ENCODE measurements at places on chromosomes 16 and 17.
A peak's percentile ranks its signal among the peaks of the same experiment; 100 is the strongest.

DNA sequence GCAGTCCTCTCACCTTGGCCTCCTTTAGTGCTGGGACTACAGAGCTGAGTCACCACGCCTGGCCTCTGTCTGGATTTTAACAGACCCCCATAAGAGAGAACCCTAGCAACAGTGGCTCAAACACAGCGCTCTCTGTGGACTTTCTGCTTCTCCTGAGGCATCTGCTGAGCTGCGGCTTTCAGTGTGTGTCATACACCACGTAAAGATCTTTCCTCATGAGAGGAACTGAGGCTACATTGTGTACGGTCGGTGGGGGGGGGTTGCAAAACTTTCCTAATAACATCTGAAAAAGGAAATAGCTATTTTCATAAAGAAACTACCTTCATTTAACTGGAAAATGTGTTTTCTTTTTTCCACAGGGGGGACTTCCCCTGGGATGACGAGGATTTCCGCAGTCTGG lies 32.9 kb downstream of the DEF8 start:
- H3K4me1 ChIP-seq, result no peaks in the 10 kb centered on the region
- no peak overlapping the region for H3K4me3 ChIP-seq
- H3K36me3 ChIP-seq, result no peaks in the 10 kb centered on the region
- no peaks in the 10 kb centered on the region for H3K27me3 ChIP-seq
- H3K27ac ChIP-seq, result no peak overlapping the region

DNA sequence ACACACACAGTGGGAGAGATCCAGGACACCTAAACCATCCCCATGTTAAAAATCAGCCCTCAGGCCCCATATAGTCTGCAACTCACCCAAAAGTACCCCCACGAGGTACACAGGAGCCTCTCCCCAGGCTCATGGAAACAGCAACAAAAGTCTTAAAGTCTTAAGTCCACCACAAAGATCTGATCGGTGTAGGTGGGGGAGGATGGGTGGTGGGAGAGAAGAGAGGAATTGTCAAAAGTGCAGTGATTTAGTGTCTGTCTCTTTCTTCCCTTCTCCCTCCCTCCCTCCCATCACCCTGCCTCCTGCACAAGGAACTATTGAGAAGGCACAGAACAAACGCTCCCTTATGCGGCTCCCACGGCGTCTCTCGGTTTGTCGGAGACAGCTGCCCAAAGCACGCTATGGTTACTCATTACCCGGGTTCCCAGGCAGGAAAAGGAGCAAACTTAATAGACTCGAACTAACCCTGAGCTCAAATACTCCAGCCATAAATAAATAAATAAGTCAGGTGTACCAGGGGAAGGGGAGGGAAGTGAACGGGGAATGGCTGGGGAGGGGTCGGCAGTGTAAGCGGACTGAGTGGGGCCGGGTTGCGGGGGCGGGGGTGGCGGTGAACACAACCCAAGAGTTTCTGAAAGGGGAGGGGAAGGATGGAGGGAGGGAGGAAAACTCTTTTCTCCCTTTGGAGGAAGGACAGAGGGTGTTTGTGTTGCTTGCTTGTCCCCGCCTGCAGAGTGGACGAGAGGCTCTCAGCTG lies 477.4 kb downstream of the SLC39A11 start:
- H3K36me3 ChIP-seq, result no peaks in the 10 kb centered on the region
- H3K4me1 ChIP-seq, result peaks cover 9% of the 10 kb centered on the region
- H3K27ac ChIP-seq, result no peak overlapping the region
- no peak for DNase-seq

- H3K27me3 ChIP-seq, result no peaks in the 10 kb centered on the region
- H3K27ac ChIP-seq, result no peak overlapping the region
- H3K4me3 ChIP-seq, result no peak overlapping the region
- no peaks in the 10 kb centered on the region for H3K36me3 ChIP-seq
- no peaks in the 10 kb centered on the region for H3K4me1 ChIP-seq
Measured at GRCh38 chr17:231966-232807, 50.7 kb upstream of the DOC2B start.

DNA sequence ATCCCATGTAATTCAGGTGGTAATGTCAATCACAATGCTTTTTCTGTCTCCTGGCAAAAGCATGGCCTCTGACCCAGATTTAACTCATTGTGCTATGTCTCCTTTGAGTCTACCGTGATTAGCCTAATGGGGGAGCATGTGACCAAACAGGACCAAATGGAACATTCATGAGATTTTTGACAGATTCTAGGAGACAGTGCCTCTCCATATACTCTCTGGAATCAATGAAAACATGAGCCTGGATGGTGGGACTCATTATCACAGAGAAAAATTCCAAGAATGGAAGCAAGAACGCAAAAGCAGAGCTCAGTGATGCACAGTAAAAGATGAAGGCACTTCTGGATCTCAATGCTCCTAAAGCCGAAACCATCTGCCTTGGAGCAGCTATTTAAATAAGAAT lies 307.9 kb upstream of the MON1B start:
- no peaks in the 10 kb centered on the region for H3K27me3 ChIP-seq
- no peaks in the 10 kb centered on the region for H3K4me1 ChIP-seq
- no peak overlapping the region for H3K27ac ChIP-seq

- no peaks in the 10 kb centered on the region for H3K36me3 ChIP-seq
- H3K27me3 ChIP-seq, result no peaks in the 10 kb centered on the region
- DNase-seq, result peak; percentile 71
- no peak overlapping the region for H3K4me3 ChIP-seq
Measured at GRCh38 chr16:15141586-15141985, 47.5 kb upstream of the RRN3 start.

DNA sequence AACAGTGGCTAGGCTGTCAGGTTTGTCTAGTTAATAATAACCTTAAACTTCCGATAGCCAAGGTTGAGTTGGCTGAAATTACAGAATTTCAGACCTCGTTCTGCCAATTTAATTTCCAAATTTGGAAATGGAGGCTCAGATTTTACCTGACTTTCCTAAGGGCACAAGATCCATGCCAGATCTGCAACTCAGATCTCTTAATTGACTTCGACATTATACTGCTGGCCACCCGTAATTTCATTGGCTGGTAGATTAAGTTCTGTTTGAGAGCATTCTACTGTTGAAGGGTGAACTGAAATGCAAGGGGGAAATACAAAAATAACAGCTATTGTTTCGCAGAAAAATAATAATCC lies 210.8 kb downstream of the CNTNAP4 start:
- no peak overlapping the region for H3K27ac ChIP-seq
- H3K27me3 ChIP-seq, result no peaks in the 10 kb centered on the region
- no peaks in the 10 kb centered on the region for H3K4me1 ChIP-seq
- no peak for DNase-seq
- no peaks in the 10 kb centered on the region for H3K36me3 ChIP-seq

DNA sequence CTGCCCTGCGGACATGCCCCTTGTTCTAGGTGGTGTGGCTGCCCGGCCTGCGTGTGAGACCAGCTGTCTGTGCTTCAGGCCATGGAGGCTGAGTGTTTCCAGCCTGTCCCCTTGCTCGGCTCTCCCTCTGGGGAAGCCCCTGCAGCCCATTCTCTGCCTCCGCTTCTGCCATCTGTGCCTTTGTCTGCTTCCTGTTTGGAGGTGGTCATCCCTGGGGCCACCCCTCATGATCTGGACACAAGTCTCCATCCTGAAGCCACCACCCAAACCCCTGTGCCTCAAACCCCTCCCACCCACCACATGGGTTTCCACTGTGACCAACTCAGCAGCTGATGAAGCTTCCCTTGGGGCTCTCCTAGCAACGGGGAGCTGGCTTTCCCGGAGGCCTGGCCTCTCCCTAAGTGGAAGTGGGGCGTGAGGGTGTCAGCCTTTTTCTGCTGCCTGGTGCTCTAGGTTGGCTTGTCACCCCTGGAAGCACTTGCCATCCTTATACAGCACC lies 184.9 kb downstream of the SEC14L1 start:
- peaks cover 84% of the 10 kb centered on the region for H3K4me1 ChIP-seq
- no peak overlapping the region for H3K4me3 ChIP-seq
- peaks cover 11% of the 10 kb centered on the region for H3K36me3 ChIP-seq
- DNase-seq, result peak; percentile 37
- H3K27ac ChIP-seq, result peak overlapping the region; percentile 89
- no peaks in the 10 kb centered on the region for H3K27me3 ChIP-seq

DNA sequence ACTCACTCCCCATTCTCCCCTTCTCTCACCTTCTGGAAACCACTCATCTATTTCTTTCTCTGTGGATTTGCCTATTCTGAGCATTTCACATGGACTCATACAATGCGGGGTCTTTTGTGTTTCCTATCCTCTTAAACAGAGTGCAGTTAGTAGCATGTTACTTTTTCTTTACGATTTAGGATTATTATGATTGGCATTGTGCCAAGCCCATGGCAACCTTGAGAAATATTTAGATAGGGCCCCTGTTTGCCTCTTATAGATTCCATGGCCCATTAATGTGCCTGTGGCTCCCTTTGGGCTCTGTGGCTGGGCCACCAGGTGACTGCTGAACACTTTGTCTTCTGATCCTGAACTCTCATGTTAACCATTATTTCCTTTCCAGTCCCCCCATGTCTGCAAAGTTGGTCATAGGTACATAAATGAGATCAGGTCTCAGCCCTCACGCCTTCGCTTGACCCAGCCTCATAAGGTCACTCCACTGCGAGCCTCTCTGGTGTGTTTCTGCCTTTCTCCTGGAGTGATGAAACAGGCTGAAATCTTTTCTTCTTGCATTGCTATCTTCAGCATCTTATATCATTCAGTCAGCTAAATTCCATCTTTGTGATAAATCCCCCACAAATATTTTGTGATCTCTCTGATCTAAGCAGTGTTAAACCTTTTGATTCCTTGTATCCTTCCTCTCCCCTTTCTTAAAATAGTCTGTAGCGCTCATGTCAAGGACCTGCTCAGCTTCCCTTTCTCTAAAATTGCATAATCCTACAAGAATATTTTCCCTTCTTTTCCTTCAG lies 44.0 kb downstream of the MYH3 start:
- no peaks in the 10 kb centered on the region for H3K27me3 ChIP-seq
- H3K4me3 ChIP-seq, result no peak overlapping the region
- no peak overlapping the region for H3K27ac ChIP-seq
- H3K4me1 ChIP-seq, result no peaks in the 10 kb centered on the region
- DNase-seq, result no peak

DNA sequence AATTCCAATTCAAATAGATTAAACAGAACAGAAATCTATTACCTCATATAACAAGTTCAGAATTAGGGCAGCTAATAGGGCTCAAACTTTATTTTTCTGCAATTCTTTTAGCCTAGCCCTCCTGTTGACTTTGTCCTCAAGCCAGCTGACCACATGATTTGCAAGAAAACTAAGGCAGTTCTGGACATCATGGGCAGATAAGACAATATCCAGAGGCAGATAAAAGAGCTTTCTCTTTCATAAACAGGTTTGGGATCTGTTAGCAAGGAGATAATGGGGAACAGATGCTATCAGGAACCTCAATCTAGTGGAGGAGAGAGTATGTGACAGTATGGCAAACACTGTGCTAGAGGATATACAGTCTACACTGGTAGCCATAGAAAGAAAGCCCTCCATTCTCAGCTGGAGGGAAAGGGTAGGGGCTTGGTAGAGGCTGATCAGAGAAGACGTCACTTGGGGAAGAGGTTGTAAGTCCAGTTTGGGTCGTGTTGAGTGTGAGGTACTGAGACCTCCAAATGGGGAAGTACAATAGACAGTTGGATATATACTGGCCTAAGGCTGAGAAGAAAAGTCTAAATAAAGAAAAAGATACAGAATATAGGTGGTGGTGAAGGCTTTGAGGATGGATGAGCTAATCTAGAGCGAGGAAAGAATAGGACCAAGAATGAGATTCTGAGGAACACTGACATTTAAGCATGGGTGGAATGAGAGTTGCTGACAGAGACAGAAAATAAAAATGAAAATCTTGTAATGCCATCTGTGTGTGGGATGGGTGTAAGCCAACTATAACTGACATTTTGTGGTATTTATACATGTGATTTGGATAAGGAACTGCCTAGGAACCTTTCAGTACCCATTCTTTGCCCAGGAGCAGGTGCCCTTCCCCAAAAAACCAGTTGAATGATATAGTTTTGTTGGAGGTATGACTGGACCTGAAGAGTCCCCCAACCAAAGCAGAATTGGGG lies 67.4 kb downstream of the CYB561 start:
- H3K36me3 ChIP-seq, result peaks cover 28% of the 10 kb centered on the region
- DNase-seq, result no peak
- H3K4me3 ChIP-seq, result no peak overlapping the region
- H3K4me1 ChIP-seq, result no peaks in the 10 kb centered on the region
- no peaks in the 10 kb centered on the region for H3K27me3 ChIP-seq

DNA sequence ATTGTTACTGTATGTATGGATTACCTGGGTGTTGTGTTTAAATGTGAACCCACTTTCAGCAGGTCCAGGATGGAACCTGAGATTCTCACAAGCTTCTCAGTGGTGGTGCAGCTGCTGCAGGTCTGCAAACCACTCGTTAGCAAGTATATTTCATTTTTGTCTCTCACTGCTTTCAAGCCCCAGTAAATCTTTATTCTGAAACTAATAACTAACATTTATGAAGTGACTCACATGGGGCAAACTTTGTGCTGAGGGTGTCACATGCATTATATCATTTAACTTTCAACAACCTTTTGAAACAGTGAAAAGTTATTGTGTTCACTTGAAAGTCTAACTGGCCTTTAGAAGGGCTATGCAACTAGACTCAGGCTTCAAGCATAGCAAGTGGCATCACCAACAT lies 98.9 kb upstream of the DYNLRB2 start:
- DNase-seq, result no peak
- no peaks in the 10 kb centered on the region for H3K27me3 ChIP-seq
- no peaks in the 10 kb centered on the region for H3K36me3 ChIP-seq
- H3K27ac ChIP-seq, result no peak overlapping the region
- H3K4me3 ChIP-seq, result no peak overlapping the region

GRCh38 chr17:54860617-54861470 lies 39.8 kb upstream of the TOM1L1 start:
- no peak overlapping the region for H3K27ac ChIP-seq
- H3K4me1 ChIP-seq, result no peaks in the 10 kb centered on the region

GRCh38 chr17:72421128-72422092 lies 300.6 kb downstream of the SOX9 start:
- peaks cover 19% of the 10 kb centered on the region for H3K4me1 ChIP-seq
- H3K4me3 ChIP-seq, result no peak overlapping the region
- no peaks in the 10 kb centered on the region for H3K27me3 ChIP-seq
- peak overlapping the region; percentile 34 for H3K27ac ChIP-seq
- DNase-seq, result peak; percentile 63

DNA sequence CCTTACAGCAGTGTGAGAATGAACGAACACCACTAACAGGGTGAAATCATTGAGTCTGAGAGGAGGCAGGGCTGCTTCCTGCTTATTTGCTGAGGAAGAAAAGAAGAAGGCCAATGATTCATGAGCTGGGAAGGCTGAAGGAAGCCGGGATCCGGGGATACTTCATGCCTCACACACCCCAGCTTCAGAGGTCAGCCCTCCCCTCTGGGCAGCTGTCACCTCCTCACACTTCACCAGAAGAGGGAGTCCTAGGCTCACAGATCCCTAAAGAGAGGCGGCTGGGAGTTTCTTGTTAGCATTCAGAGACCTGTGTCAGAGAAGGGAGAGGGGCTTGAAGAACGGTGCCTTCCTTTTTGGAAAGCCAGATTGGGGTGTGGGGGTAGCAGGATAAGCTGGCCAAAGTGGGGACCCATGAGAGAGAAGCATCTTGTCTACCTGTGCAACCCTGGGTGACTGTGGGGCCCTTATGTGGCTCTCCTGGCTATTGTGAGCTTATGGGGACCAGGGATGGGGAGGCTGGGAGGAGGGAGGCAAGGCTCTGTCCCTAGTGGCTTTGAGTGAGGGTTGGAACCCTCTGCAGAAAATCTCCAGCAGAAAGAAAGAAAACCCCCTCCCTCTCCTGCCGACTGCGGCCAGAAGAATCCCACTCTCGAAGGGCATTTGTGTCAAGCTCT lies 94.6 kb downstream of the RGS9 start:
- no peak for DNase-seq
- H3K27ac ChIP-seq, result no peak overlapping the region
- peaks cover 21% of the 10 kb centered on the region for H3K4me1 ChIP-seq
- no peak overlapping the region for H3K4me3 ChIP-seq
- H3K36me3 ChIP-seq, result no peaks in the 10 kb centered on the region
